ENCODE measurements at places on chromosomes 7 and 10.
A peak's percentile ranks its signal among the peaks of the same experiment; 100 is the strongest.

- no peak for DNase-seq
Measured at GRCh38 chr7:20602306-20602705, 13.2 kb upstream of the ABCB5 start.

DNA sequence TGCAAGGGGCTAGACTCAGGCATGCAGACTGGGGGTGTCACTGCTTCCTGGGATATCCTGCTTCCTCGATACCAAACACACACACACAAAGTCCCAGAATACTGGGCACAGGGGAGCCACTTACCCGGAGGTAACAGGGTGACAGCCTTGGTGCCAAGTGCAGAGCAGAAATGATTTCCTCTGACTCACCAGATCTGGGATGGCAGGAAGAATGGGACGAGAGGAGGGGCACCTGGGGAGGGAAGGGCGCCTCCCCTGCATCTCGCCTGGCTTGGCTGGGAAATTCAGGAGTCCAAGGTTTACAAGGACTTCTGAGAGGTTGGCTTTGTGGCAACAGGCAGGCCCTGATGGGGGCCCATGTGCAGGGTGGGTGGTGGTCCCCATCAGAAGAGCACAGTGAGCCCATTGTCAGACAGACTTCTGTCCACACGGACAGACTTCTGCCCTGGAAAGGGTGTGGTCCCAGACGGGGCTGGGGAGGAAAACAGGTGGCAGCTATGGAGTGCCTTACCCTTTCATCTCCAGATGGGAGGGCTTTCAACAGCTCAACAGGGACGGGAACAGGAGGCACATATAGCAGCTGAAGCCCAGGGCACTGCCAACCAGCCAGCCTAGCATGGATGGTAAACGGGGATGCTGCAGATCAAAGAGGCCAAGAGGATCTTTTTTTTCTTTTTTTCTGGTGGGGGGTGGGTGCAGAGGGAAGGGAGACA, 9.7 kb upstream of the CCL24 start:
- DNase-seq = no peak

DNA sequence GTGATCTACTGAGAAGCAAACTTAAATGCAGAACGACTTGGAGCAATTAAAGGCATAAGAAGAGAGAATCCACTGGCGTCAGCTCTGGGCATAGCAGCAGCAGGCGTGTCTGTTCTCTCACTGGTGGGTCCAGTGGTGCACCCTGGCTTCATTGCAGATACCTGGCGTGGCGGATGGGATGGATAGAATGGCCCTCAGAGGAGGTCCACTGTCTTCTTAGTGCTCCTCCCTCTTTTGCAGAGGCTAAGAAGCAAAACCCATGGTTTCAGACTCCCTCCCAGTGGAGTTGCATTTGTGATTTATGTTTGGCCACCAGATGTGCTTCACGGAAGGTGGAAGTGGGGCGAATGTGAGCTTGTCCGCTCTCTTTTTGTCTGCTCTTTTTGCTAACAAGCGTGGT, 28.4 kb upstream of the PRKAG2 start:
- DNase-seq = no peak

GRCh38 chr10:73872190-73872710, 2.1 kb downstream of the CAMK2G start:
- no peak for DNase-seq

DNA sequence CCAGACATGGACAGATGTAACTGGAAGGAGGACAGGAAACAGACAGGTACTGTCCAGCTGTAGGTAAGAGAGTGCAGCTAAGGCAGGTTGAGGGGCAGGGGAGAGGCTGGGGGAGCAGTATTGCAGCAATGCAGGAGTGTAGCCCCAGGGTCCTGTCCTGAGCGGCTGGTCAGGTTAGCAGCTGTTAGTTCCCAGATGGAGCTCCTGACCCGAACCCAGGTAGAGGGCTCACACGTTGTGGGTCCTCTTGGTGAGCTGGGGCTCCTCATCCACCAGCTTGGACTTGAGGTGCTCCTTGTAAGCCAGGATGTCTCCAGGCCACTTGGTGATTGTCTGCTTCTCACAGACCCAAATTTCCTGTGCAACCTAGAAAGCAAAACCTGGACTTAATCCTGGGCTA, 3.5 kb upstream of the H2BK1 start:
- no peak for DNase-seq

DNA sequence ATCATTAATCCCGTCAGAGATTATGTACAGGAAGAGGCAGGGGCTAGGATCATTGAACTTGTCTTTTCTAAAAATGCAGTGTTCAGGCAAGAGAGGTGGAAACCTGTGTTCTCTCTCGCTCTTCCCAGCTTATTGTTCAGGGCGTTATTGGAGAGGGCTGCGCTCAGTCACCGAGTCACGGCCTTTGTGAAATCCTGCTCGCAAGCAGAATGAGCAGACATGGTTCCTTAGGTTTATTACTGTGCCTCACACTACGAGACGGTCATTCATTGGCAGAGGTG, 631 bp upstream of the PRKRIP1 start:
- no peak for DNase-seq

- no peak for DNase-seq
Measured at GRCh38 chr10:90817128-90817889, 40.5 kb downstream of the HTR7 start.

GRCh38 chr10:75208181-75208580, 2.4 kb upstream of the VDAC2 start:
- no peak for DNase-seq

GRCh38 chr7:158595068-158595467, 7.4 kb upstream of the PTPRN2 start:
- no peak for DNase-seq

GRCh38 chr7:152521420-152522337, 85.9 kb upstream of the KMT2C start:
- no peak for DNase-seq

DNA sequence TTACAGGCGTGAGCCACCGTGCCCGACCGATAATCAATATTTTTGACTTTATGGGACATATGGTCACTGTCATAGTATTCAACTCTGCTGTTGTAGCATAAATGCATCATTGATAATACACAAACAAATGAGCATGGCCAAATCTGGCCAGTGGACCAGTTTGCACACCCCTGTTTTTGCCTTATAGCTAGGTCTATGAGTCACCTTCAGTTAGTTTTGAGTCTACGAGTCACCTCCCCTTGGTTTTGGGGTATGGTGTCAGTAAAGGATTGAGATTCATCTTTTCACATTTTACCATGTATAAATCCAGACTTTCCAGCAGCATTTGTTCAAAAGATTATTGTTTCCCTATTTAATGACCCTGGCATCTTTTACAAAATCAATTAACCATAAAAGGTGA, 362.5 kb upstream of the NRP1 start:
- DNase-seq = no peak

- DNase-seq = no peak
Measured at GRCh38 chr7:80869821-80870751, 48.8 kb downstream of the SEMA3C start.

- DNase-seq = no peak
Measured at GRCh38 chr7:3312583-3312982, 11.5 kb downstream of the SDK1 start.

GRCh38 chr10:105268961-105269360, 627.9 kb downstream of the SORCS3 start:
- no peak for DNase-seq

- DNase-seq = peak; percentile 18
Measured at GRCh38 chr10:29736366-29737073, 101.7 kb upstream of the SVIL start.

- no peak for DNase-seq
Measured at GRCh38 chr7:98278936-98279335, 2.5 kb upstream of the BRI3 start.

DNA sequence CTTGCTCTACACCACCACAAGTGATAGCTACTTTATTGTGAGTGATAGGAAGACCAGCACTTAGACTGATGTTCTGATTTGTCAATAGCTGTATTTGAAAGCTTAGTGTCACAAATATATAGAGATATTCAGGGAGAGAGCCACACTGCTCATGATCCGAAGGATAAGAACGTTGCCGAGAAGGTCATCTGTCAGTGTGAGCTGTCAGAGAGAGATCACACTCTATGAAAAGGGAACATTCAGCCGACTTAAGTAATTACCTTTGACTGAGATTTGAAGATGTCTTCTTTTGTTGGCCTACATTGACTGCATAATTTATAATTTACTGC, 322.6 kb downstream of the TFEC start:
- DNase-seq = no peak

DNA sequence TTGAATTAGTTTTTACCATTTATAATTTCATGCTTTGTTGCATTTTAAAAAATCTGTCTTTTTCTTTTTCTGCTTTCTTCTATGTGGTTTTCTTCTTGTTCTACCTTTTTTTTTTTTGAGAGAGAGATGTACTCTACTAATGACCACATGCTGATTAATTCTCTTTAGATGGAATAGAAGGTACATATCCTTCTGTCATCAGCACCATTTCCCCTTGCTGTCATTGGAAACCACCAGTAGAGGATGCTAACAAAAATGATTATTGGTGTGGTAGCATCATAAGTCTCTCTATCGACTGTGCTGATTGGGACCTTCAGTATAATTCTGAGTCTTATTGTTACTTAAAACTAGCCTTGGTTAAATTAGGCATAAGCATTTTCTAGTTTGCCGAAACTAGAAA, 3.6 kb downstream of the ZEB1 start:
- no peak for DNase-seq

GRCh38 chr7:136303162-136303561, 326.0 kb upstream of the MTPN start:
- DNase-seq = no peak

DNA sequence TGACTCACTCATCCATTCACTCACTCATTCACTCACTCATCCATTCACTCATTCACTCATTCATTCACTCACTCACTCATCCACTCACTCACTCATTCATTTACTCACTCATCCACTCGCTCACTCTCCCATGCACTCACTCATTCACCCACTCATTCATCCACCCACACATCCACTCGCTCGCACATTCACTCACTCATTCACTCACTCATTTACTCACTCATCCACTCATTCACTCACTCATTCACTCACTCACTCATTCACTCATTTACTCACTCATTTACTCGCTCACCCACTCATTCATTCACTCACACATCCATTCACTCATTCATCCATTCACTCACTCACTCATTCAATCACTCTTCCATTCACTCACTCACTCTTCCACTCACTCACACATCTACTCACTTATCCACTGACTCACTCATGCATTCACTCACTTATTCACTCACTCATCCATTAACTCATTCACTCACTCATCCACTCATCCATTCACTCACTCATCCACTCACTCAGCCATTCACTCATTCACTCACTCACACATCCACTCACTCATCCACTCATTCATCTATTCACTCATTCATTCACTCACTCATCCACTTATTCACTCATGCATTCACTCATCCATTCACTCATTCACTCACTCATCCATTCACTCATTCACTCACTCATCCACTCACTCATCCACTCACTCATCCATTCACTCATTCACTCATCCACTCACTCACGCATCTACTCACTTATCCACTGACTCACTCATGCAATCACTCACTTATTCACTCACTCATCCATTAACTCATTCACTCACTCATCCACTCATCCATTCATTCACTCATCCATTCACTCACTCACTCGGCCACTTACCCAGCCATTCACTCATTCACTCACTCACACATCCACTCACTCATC, 74.0 kb downstream of the CARD11 start:
- no peak for DNase-seq

GRCh38 chr10:37752334-37752875, 105.0 kb downstream of the ZNF248 start:
- no peak for DNase-seq

GRCh38 chr10:99742701-99743100, 10.7 kb downstream of the CUTC start:
- DNase-seq = no peak

- no peak for DNase-seq
Measured at GRCh38 chr10:76631036-76631670, 1006.5 kb downstream of the KCNMA1 start.

DNA sequence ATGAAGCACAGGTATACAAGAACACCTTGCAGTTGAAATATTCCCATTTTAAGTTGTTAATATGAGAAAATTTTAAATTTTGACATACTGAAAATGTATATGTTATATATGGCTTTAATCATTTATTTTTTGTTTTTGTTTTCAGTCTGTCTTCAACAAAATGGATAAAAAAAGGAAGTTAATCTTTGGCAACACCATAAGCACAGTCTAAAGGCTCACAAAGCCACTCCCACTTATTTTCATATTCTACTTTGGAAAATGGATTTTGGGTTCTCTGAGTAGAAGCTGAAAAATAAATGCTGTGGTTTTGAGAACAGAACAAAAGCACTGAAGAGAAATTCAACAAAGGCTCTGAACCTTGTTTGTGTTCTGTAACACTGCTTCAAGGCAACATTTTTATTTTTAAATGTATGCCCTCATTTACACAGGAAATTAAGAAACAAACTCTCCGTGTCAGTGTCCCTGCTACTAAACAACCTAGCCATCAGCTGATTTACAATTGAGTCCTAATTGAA, 81.3 kb upstream of the LRRN3 start:
- DNase-seq = no peak

- no peak for DNase-seq
Measured at GRCh38 chr7:47078241-47078640, 503.7 kb downstream of the TNS3 start.

- no peak for DNase-seq
Measured at GRCh38 chr10:119859420-119860258, 13.0 kb downstream of the MCMBP start.

DNA sequence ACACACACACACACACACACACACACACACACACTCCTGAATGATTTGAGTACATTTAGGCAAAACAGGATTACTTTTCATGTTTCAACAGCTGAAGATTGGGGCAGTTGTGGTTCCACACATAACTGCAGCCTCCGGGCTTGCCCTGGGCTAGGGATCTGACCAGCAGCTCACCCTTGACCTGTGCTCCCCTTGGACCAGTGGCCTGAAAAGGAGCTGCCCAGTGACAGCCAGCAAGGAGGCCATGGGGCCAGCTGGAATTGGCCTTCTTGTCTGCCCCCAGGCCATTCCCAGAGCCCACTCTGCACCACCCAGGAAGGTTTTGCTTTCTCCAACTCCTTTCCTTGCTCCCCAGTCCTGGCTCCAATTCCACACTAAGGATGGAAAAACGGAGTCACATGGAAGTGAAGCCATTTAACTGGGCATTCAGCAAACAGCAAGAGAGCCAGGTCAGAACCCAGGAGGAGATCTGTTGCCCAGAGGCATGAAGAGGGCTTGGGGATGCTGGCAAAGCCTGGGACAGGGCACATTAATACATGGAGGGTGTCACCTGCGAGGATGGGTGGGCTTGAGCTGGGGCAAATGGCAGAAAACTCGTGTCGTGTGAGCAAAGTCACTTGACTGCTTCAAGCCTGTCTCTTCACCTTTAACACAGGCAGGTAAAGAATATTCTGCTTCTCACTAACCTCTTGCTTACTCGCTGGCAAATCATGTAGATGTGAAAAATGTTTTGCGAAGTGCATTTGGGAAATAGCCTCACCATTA, 61.5 kb upstream of the GDF10 start:
- DNase-seq = no peak

DNA sequence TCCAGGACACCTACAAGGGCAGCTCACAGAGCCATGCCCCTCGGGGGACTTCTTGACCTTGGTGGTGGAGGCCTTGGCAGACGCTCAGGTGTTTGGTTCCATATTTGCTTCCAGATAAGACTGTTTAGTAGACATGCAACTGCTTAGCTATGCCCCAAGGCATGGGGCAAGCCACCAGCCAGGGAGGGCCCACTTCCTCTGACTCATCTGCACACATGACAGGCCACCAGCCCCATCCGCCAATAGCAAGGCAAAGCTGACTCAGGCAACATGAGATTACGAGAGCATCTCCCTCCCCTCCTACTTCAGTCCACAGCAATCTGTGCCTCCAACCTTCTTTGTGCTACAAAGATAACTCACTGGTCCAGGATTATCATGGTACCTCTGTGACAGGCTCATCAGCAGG, 54.9 kb downstream of the KCNMA1 start:
- DNase-seq = no peak
